Activated CD4-positive, alpha-beta T cell treated with anti-CD3 and anti-CD28 coated beads for 36 hours (primary cell): ENCODE measurements at places on chromosomes 6 and 20. TPM values are rescaled to one million over a fixed set of nuclear protein-coding genes. Genes with fewer than 3 reads are reported as not detected.

DNA sequence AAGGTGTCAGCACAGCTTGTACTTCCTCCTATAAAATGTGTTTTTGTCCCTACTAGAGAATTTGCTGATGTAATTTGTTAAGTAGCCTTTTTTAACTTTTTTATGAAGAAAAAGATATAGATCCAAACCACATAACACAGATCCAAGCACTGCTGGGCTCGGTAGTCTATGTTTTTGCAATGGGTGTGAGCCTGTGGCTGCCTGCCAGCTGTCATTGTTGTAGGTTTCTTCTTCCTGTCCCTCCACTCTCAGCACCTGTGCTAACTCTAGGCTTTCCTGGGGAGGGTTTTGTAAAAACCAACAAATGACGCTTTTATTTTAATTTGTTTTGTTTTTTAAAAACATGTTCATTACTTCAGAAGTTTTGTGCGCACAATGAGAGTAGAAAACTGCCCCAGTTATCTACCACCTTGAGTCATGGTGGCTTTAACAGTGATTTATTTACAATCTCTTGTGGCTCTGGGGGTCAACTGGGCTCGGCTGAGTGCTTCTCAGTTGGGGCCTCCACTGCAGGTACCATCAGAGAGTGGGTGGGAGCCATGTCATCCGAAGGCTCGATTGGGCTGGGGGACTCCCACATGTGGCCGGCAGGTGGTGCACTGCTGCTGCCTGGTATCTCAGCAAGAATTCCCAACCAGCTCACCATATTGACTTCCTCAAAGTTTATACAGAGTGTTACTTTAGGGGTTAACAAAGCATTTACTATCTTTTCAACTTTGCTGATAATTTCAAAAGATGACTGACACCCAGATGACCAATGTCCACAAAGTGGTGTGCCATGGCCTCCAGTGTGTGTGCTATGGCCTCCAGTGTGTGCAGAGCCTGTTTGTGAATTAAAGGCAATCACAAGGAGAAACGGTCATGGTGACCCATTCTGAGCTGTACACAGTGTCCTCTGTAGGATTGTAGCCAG, 3.0 kb upstream of the CCR6 start:
- H3K4me3 ChIP-seq: no peak overlapping the region
- no peak overlapping the region for H3K27ac ChIP-seq
- H3K27me3 ChIP-seq: no peaks in the 10 kb centered on the region
- H3K36me3 ChIP-seq: no peaks in the 10 kb centered on the region

DNA sequence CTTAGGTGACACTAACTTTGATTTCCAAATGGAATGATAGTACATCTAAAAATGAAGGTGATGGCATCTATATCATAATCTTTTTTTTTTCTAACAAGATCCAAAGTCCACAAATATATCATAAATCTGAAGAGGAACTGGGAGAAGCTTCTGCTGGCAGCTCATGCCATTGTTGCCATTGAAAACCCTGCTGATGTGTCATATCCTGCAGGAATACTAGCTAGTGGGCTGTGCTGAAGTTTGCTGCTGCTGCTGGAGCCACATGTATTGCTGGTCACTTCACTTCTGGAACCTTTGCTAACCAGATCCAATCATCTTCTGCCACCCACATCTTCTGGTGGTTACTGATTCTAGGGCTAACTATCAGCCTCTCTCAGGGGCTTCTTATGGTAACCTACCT, 27.4 kb upstream of the KHDC1 start:
- no peaks in the 10 kb centered on the region for H3K27me3 ChIP-seq
- peaks cover 3% of the 10 kb centered on the region for H3K36me3 ChIP-seq
- no peaks in the 10 kb centered on the region for H3K4me1 ChIP-seq
- H3K27ac ChIP-seq: no peak overlapping the region

- H3K4me3 ChIP-seq: no peak overlapping the region
- no peaks in the 10 kb centered on the region for H3K4me1 ChIP-seq
- H3K27ac ChIP-seq: no peak overlapping the region
- H3K36me3 ChIP-seq: no peaks in the 10 kb centered on the region
- peaks cover 11% of the 10 kb centered on the region for H3K27me3 ChIP-seq
- DNase-seq: no peak
Observed at GRCh38 chr20:57934007-57934805, 224.4 kb upstream of the PMEPA1 start.

DNA sequence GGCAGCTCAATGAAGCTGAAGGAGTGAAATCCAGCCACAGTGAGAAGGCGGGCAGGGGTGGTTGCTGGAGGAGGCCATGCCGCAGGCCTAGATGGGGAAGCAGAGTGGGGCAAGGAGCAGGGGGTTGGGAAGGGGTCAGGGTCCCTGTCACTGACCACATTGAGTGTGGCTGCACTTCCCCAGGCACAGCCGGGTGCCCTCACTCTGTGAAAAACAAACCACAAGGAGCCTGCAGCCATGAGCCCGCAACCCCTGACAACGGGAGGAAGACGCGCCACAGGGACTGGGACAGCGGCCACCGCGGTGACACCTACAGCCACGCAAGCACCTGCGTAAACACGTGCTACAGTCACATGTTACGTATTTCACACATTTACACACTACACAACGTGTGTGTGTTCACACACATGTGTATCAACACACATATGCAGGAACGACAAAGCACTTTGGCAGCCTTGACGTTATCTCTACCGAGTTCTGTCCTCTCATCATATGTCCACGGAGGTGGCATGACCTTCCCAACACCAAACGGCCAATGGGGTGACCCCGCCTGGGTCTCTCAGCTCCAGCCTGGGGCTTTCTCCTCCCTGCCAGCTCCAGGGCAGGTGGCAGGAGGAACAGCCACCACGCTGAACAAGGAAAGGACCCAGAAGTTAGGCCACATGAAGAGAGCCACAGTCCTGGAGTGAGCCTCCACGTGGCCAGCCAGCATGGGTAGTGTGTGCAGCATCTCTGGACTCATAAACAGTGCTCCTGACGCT, 137.6 kb upstream of the RPS6KA2 start:
- H3K36me3 ChIP-seq: no peaks in the 10 kb centered on the region
- H3K4me1 ChIP-seq: peaks cover 12% of the 10 kb centered on the region
- no peaks in the 10 kb centered on the region for H3K27me3 ChIP-seq
- no peak for DNase-seq
- H3K4me3 ChIP-seq: no peak overlapping the region

RBPJL gene
- not detected for total RNA-seq

CRISP1 gene
- not detected for total RNA-seq

PRL gene
- total RNA-seq: not detected

BIRC7 gene
- total RNA-seq: 0.14 TPM

CST3 gene
- 1.0 TPM for total RNA-seq

BANF2 gene
- total RNA-seq: not detected

GRCh38 chr20:308427-309038, 11.2 kb downstream of the ZCCHC3 start:
- no peak overlapping the region for H3K4me3 ChIP-seq
- no peaks in the 10 kb centered on the region for H3K27me3 ChIP-seq
- H3K36me3 ChIP-seq: no peaks in the 10 kb centered on the region
- H3K4me1 ChIP-seq: peaks cover 11% of the 10 kb centered on the region
- DNase-seq: no peak

TNFRSF21 gene
- total RNA-seq: 2.8 TPM

GRCh38 chr20:33415948-33416347, 14.6 kb upstream of the CDK5RAP1 start:
- DNase-seq: peak; percentile 12
- no peaks in the 10 kb centered on the region for H3K4me1 ChIP-seq
- no peak overlapping the region for H3K4me3 ChIP-seq
- H3K27ac ChIP-seq: no peak overlapping the region
- H3K27me3 ChIP-seq: no peaks in the 10 kb centered on the region

SLA2 gene
- total RNA-seq: 52.6 TPM

GRCh38 chr6:137811121-137811915, 55.7 kb upstream of the TNFAIP3 start:
- H3K4me1 ChIP-seq: peaks cover 79% of the 10 kb centered on the region
- DNase-seq: peak; percentile 91
- H3K36me3 ChIP-seq: peaks cover 3% of the 10 kb centered on the region
- no peaks in the 10 kb centered on the region for H3K27me3 ChIP-seq

LY6G6D gene
- not detected for total RNA-seq
